ENCODE measurements at places on chromosomes 2 and 18.

DNA sequence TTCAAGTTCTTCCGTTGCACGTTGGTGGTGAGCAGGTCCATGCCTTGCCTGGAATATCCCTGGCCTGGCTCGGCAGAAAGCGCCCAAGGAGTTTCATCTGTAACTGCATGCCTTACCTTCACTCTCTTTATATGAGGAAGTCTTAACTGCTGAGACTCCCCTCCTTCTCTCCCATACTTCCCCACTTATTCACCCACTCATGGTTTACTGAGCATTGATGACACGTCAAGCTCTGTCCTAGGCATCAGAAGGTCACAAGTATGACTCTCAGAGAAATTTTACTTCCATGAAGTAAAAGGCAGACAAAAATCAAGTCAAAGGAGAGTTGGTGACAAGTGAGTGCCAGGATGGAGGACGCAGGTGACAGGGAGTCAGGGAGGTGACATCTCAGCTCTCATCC, 68.2 kb downstream of the TBC1D8 start:
- no peak for DNase-seq

DNA sequence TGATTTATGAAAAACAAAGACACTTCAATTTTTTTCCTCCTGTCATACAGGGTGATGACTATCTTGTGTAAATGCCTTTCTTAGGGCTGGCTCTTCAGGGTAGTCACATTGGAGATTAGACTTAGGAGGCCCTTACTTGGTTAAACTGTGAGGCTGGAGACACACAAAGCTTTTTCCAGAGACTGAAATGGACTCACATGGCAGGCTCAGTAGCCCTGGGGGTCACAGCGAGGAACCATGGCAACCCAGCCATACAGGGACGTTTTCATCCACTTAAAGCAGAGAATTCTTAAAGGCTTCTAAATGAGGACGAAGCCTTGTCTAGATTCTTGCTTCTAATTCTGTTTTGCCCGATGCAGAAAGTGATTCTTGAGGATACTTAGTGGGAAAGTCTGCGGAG, 57.3 kb upstream of the ZDBF2 start:
- no peak for DNase-seq

GRCh38 chr2:119592436-119592835, 48.2 kb downstream of the CFAP221 start:
- DNase-seq = no peak

GRCh38 chr2:208373460-208374089, 33.0 kb upstream of the PTH2R start:
- no peak for DNase-seq

- DNase-seq = no peak
Observed at GRCh38 chr2:236682651-236683422, 113.2 kb downstream of the ACKR3 start.

- no peak for DNase-seq
Observed at GRCh38 chr2:98771721-98772524, 41.0 kb upstream of the MGAT4A start.

DNA sequence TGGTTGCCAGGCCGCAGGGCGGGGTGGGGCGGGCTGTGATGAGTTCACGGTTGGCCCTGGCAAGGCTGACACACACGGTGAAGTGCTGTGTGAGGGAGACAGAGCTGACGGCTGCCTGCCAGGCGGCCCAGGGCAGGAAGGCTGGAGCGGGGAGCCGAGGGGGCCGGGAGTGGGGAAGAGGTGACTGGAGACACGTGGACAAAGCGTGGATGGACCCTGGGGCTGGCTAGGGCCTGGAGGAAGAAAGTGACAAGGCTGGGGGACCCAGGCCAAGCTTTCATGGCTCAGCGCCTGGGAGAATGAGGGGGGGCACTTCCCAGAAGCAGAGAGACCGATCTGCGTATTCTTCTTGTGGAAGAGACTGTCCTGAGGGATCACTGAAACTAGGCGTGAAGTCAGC, 123.2 kb downstream of the DYSF start:
- no peak for DNase-seq

DNA sequence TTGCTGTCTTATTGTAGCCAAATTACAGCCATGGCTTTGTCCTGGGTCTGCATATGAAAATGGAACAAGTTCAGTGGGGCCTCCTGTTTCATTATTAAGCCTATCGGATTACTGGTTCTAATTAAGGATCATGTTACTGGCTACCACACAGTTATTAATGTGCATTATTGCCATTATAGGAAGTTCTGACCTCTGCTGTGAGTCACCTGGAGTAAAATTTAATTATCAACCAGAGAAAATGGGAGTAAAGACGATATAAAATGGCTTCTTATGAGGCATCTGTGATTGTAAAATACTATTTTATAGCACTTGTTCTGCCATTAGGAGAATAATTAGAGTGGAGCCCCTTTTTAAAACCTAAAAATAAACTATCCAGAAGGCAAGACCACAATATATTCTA, 143.3 kb upstream of the ITGB6 start:
- DNase-seq = no peak

DNA sequence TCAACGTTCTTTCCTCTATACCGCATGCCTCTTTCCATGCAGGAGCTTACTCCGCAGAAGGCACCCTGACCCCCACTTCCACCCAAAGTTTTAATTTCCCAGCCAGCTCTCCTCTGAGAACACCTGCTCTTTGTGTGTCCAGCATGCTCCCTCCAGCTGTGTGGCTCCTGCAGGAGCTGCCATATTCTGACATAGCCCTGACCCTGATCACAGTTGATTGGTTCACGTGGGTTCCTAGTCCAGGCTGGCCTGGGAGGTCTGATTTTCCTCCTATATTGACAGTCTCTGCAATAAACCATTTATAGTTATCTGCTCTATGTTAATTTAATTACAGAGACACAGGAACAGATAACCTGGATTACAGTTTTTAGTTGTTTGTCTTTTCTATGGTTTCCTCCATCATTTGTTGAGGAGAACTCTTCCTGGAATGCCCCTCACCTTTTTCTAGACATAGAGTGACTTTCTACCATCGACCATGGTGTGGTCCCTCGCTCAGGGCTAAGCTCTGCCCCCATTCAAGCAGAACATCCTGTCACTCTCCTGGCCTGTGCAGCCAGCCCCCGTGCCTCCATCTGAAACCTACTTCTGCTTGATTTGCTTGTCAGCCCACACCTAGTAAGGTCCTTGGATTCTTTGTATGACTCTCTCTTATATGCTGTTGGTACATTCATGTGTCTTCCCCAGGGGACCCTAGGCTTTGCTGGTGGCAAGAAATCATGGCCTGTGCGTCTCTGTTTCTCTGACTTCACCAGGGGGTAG, 231.5 kb downstream of the LPIN1 start:
- DNase-seq = no peak

Data from stimulated activated CD8-positive, alpha-beta memory T cell treated with anti-CD3 and anti-CD28 coated beads, Interleukin-4, amount 100 ng/mL, for 1 hour (primary cell).